Activated naive CD8-positive, alpha-beta T cell treated with anti-CD3 and anti-CD28 coated beads, Interleukin-2, amount 50 U/mL, for 16 hours (primary cell): ENCODE measurements at places on chromosomes 12 and 14.
A peak's percentile ranks its signal among the peaks of the same experiment; 100 is the strongest.

DNA sequence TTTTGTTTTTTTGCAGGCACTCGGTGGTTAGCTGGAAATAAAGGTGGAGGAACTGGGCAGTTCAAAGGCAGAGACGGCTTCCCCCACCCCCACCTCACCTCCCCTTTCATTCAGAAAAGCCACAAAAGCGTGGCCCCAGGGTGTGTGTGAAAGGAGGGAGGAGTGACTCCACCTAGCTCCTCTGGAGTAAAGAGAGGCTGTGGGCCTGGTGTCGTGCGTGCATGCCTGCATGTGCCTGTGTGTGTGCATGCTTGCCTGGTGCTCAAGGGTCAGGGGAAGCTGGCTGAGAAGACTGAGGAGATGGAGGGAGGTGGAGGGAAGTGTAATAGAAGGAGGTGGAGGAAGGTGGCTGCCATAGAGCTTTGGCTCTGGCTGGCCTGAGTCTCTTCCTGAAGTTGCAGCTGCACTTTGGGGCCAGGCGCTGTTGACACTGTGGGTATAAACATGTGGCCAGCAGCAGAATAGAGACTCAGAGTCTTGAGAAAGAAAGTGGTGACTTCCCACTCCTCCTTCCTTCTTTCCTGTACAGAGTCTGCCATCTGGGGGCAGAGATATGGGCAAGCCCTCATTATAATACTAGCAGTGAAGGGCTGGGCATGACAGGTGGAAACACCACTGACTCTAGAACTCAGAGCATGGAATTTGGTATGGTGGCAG, 36.9 kb upstream of the SINHCAF start:
- no peak for DNase-seq

DNA sequence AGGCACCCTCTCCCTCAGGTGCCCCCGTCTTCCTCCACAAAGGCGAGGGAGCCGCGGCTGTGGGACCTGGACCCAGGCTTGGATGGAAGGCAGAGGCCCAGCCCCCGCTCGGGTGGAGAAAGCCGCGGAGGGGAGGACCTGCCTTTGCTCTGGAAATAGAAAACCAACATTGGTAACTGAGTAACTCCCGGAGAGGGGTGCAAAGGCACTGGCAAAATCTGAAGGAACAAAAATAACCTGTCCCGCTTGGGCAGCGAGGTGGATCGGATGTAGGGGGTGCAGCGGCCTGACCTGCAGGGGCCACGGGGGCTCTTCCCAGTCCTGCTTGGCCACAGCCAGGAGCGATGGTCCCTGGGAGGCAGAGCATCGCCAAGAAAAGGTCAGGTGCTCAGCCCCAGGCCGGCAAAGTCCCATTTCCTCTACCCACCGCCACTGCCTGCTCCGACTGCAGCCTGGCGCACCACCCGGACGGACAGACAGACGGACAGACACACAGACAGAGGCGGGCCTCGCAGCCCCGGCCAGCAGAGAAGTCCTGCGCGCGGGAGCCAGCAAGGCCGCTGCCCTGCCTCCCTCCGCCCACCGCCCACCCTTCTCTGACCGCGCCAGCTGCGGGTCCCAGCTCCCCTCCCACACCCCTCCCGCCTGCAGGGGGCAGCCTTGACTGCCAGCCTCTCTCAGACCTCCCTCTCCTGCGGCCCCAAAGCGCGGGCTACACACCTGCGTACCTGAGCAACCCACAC, 21.4 kb upstream of the TMEM106C start:
- peak; percentile 34 for DNase-seq

GRCh38 chr12:6646276-6647082, 753 bp downstream of the ACRBP start:
- no peak for DNase-seq

DNA sequence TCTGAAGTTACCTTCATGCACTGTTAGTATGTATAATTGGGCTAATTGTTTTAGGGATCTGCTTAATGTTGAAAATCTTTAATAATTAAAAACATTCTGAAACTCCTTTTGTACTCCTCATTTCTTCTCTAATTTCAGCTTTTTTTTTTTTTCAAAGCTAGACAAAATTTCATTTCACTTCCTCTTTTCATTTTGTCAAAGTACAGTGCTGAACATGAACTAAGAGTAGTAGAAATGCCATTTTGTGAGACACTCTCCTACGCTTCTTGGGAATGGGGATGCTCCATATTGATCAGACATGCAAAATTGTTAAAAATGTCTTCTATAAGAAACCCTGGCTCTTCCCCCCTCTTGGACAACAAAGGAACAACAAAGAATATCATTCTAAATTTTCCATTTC, 1.7 kb downstream of the ABCD2 start:
- no peak for DNase-seq

- DNase-seq = no peak
Observed at GRCh38 chr14:99730876-99731546, 46.9 kb downstream of the CYP46A1 start.

DNA sequence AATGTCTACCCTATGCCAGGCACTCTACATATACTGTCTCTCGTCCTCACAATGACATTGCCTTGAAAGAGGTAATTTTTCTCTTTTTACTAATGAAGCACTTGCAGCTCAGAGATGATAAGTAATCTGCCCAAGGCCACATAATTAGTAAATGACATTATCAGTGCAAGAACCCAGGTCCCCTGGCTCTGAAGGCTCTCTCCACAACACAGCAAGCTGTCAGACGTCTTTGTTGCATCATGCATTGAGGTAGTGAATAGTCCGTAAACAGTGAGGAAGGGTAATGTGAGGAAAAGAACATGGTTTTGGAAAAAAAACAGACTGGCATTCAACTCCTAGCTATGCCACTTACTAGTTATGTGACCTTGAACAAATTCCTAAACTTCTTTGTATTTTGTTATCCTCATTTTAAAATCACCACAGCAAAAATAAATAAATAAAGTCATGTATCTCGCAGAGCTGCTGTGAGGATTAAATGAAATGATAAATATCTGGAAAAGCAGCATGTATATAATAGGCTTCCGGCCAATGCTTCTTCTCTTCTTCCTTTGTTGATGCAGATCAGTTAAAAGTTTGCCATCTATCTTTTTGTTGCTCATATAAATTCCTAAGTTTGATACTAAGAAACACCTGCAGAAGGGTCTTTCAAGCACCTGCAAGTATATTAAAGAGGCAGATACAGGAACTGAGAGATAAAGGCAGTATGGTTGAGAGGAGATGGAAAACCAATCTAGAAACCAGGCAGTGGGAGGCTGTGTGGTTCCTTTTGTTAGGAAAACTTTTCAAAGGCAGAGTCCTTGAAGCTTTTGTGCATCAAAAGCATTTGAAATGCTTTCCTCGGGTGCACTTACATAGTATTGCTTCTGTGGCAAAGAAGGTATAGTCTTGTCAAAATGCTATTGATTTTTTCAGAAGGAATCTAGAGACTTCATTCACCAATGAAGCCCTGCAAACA, 82.8 kb downstream of the BTG1 start:
- DNase-seq = no peak

GRCh38 chr12:56078931-56079722, 838 bp upstream of the ERBB3 start:
- DNase-seq = peak; percentile 11

DNA sequence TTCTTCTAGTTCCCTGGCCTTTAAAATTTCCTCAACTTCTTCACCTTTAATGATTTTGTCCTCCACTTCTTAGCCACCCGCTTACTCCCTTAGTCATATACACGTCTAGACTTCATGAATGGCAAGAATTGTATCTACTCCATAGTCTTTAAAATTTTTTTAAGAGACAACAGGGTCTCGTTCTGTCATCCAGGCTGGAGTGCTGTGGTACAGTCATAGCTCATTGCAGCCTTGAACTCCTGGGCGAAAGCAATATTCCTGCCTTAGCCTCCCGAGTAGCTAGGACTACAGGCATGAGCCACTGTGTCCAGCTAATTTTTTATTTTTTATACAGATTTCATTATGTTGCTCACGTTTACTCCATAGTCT, 47.9 kb downstream of the BBS10 start:
- no peak for DNase-seq

DNA sequence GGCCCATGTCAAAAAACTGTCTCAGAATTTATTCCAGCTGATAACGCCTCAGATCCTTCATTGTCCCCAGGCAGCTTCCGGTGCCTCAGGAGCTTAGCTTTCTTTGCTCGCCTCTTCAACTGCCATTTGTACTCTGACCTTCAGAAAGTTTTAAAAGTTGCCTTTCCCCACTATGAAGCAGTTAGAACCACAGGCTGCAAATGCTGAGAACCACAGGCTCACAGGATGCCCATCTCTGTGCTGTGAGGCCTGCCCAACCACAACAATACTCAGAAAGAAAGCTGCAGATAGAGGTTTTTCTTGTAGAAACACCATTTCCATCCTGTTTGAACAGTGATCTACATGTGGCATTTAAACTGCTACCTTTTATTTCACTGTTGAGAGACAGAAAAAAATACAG, 131.1 kb downstream of the PRKCH start:
- no peak for DNase-seq

- no peak for DNase-seq
Observed at GRCh38 chr14:56131004-56131864, 13.0 kb downstream of the PELI2 start.

- no peak for DNase-seq
Observed at GRCh38 chr12:3718100-3718499, 34.8 kb downstream of the CRACR2A start.

DNA sequence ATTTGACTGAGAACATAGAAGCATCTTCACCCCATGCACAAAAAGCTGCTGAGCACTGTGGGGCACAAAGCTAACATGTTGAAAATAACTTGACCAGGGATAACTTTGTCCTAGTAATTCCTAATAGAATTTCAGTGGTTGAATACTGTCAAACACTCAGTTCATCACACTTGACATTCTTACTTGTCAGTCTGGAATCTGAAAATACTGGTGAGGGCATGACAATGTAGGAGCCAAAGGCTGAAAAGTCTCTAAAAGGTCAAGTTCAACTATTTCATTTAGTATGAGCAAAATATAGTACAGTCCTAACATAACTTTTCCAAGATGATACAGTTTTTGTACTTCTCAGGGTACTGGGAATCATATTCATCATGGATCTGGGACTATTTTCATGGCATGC, 504.4 kb upstream of the LMO3 start:
- DNase-seq = no peak

GRCh38 chr14:84520711-84521338, 1009.1 kb upstream of the FLRT2 start:
- no peak for DNase-seq

GRCh38 chr12:65306366-65307168, 28.1 kb downstream of the MSRB3 start:
- no peak for DNase-seq

GRCh38 chr12:100077367-100077766, 65.3 kb downstream of the BLTP3B start:
- no peak for DNase-seq

DNA sequence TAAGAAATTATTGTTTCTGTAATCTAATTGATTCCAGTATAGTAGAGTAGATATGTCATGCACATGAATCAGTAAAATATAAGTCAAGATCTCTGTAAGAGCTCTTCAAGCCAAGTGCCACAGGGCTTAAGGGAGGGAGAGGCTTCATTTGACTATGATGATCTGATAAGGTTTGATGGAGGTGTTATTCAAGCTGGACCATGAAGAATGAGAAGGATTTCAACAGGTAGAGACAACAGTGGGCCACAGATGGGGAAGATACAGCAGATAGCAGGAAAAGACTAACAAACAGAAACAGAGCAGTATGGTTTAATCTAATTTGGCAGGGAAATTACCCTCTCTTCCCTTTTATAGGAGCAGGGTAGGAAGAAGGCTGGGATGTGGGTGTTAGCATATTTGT, 40.6 kb upstream of the FKBP4 start:
- no peak for DNase-seq

GRCh38 chr12:132351751-132352495, 22.5 kb upstream of the GALNT9 start:
- DNase-seq = no peak

DNA sequence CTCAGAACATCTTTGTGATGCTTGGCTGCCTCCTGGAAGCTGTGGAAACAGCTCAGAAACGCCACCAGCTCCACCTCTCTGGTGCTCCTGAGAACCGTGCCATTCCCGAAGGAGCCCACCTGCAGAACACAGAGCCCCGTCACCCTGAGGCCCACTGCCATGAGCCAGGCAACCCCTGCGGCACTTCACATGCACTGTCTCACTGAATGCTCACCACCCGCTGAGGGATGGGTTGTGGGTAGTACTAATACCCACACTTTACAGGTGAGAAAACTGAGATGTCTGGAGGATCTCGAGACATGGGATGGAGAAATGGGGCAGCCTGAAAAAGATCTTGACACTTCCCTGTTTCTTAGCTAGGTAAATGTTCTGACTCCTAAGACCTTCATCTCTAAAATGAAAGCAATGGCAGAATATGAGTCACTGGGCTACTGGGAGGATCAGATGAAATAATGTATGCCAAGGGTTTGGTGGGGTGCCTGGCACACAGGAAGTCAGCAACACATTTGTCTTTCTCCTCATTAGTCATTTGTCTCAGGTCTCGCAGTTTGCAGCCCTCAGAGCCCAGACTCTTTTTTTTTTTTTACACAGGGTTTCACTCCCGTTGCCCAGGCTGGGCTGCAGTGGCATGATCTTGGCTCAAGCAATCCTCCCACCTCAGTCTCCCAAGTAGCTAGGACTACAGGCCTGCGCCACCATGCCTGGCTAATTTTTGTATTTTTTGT, 5.3 kb downstream of the OASL start:
- DNase-seq = no peak

GRCh38 chr12:90024262-90024661, 315.6 kb upstream of the ATP2B1 start:
- DNase-seq = no peak

DNA sequence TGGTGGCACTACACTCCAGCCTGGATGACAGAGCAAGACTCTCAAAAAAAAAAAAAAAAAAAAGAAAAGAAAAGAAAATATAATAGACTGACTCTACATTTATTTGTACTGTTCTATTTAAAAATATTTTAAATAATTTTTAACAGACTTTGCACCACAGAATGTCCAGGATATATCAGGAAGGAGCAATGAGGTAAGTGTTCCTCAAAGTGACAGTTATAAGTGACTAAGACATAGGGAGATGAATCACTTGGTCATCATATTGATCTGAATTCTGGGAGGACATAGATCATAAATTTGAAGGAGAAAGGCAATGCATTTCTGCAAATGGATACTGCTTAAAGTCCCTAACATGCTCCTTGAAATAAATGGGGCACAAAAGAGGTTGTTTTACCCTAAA, 221.5 kb downstream of the KCNC2 start:
- no peak for DNase-seq

- DNase-seq = no peak
Observed at GRCh38 chr12:99618657-99619056, 28.9 kb upstream of the GARIN6 start.
